ENCODE measurements at places on chromosomes 1 and 21.
A peak's percentile ranks its signal among the peaks of the same experiment; 100 is the strongest.

DNA sequence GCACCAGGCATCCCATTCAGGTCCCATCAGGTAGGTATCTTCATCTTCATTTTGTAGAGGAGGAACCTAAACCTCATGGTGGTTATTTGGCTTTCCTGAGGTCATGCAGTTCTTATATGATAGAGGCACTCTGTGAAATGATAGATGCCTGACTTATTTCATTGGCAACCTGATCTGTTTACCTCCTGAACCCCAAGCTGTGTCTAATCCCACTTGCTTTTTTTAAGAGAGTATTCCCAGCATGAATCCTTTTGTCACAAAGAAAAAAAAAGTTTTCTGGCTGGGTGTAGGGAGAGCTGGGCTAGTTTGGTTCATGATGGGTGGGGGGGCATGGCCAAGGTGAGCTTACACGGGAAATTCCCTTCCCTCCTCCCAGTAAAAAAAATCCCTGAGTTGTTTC lies 154.2 kb downstream of the TENT5C start:
- DNase-seq = no peak

DNA sequence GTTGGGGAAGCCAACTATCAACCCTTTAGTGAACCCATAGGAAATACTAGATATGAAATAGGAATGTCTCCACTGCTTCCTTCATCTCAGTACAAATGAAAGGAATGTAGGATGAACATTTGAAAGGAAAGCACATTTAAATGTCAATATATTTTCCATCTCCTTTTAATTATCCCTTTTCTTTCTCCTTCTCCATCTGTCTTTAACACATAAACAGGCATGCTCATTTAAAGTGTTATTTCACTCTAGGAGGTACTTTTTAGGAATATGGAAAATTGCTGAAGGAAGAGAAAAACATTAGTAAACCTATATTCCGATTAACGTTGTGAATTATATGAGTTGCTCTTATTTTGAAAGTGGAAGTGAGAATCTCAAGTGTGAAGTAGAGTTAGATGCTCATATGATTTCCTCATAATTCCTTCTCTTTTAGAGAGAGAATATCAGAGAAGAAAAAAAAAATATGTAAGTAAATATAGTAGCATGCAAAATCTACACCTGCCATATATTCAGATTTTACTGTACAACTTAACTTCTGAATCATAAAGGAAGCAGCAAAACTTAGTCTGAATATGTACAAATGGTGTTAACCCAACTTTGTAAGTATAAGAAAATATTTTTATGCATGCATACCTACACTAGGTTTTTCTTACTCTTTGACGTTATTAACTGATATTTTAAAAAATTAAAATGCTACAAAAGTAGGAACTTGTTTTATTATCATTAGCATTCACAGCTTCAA lies 406.9 kb upstream of the B3GALT2 start:
- no peak for DNase-seq

- DNase-seq = no peak
Observed at GRCh38 chr1:1911350-1912041, 3.6 kb upstream of the CALML6 start.

- DNase-seq = no peak
Observed at GRCh38 chr1:235702412-235702811, 52.8 kb upstream of the GNG4 start.

DNA sequence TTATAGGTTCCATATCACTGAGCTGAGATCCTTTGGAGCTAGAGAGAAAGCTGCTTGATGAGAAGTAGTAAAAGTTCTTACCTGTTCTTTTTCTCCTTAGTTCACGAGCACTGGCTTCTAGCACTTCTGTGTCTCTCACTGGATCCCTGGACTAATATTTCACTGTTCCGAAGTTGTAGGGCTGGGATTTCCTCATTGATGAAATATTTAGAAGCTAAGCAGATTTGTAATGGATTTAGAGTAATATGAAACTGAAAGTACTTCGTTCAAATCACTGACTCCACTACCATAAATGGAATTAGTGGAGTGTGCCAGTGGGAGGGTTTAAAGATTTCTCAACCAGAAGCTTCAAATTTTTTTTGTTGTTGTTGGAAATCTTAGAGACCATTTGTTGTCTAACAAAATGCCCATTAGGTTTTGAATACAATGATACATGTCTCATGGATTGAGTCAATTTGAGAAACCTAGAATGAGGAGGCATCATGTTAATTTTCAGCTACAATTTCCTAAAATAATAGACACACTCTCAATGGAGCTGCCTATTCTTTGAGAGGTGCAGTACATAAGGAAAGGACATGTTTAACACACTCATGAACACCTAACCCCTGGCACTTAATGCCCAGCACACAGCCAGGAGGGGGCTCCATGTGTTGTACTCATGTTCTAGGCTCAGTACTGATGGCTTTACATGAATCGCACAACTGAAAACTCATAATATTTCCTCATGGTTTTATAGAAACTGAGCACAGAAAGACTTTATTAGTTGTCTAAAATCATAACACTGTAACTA lies at the start of gene GBP1:
GBP1 (minus strand) TSS at position 130 of the 790 bp plus-strand sequence. CDS start 1,974 bp downstream, outside the sequence.
- DNase-seq = no peak

GRCh38 chr1:211101481-211101880 lies 32.5 kb downstream of the KCNH1 start:
- DNase-seq = no peak

DNA sequence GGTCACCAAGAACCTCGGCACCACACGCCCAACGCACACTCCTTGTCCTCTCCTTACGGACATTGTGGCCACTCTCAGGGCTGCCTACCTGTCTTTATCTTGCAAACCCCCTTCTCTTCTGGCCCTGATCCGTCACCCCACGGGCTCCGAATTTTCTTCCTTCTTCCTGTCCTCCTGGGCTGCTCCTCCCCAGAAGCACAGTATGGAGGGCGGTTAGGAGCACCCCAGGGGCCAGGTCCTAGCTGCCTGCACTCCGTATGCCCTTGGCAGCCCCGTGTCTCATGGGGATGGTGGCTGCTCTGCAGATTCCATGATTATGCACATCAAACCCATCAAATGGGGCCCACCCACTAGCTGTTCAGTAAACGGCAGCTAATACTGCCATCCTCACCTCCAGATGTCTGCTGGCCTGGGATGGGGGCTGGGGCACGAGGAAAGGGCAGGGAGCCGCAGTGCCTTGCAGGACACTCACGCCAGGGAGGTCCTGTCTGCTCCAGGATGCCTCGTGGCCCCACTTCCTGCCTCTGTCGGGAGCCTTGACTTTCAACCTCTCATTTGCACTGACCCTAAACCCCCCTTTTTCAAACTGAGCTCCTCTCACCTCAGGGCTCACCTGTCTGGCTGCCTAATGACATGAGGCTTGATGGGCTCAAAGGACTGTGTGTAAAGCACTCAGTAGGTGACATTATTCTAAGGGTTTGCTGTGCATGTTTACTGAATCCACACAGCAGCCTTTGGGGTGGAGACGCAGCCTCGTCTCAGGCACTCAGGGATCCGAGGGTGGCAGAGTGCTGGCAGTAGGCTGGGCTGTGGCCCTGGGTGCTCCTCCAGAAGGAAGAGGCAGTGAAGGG lies 4.4 kb downstream of the TTC34 start:
- no peak for DNase-seq

DNA sequence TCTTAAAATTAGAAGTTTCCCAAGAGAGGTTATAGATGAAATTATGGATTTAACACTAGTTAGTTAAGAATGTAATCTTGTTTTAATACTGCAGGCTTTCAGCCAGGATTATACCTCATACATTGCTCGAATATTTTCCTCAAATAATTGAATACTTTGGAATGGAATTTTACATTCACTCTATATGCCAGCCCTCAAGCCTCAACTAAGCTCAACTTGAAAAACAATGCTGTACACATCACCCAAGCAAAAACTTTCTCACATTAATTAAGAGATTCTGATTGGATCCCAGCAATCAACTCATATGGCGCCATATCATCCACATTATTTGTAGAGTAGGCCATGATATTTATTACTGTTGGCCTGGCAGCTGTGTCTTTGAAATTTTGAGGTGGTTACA lies 710.7 kb upstream of the ADAMTS5 start:
- no peak for DNase-seq

- no peak for DNase-seq
Observed at GRCh38 chr1:184577319-184577718, 177.3 kb downstream of the EDEM3 start.

GRCh38 chr1:24441996-24442668 lies 26.5 kb downstream of the NIPAL3 start:
- DNase-seq = no peak

- DNase-seq = no peak
Observed at GRCh38 chr1:226226601-226227000, 3.1 kb downstream of the MIXL1 start.

GRCh38 chr1:18711536-18712251 lies 81.0 kb downstream of the PAX7 start:
- DNase-seq = no peak

DNA sequence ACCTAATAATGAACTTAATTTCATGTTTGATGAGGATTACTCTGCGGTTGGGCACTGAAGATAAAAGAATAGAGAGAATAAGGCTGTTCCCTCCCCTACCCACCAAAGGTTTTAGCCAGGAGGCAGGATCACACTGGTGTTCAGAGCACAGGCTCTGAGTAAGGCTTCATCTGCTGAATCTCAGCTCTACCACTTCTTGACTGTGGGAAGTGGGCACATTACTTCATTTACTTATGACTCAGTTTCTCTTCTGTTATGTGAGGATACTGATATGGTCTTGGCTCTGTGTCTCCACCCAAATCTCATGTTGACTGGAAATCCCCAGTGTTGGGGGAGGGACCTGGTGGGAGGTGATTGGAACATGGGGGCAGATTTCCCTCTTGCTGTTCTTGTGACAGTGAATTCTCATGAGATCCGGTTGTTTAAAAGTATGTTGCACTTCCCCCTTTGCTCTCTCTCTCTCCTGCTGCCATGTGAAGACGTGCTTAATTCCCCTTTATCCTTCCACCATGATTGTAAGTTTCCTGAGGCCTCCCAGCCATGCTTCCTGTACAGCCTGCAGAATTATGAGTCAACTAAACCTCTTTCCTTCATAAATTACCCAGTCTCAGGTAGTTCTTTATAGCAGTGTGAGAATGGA lies 79.7 kb downstream of the SMYD2 start:
- peak; percentile 32 for DNase-seq

- no peak for DNase-seq
Observed at GRCh38 chr1:79042539-79042938, 36.0 kb upstream of the ADGRL4 start.

GRCh38 chr1:15740924-15741850 lies 1.1 kb upstream of the TMEM82 start:
- DNase-seq = peak; percentile 66

GRCh38 chr1:109393617-109394233 lies 4.0 kb downstream of the SORT1 start:
- no peak for DNase-seq

DNA sequence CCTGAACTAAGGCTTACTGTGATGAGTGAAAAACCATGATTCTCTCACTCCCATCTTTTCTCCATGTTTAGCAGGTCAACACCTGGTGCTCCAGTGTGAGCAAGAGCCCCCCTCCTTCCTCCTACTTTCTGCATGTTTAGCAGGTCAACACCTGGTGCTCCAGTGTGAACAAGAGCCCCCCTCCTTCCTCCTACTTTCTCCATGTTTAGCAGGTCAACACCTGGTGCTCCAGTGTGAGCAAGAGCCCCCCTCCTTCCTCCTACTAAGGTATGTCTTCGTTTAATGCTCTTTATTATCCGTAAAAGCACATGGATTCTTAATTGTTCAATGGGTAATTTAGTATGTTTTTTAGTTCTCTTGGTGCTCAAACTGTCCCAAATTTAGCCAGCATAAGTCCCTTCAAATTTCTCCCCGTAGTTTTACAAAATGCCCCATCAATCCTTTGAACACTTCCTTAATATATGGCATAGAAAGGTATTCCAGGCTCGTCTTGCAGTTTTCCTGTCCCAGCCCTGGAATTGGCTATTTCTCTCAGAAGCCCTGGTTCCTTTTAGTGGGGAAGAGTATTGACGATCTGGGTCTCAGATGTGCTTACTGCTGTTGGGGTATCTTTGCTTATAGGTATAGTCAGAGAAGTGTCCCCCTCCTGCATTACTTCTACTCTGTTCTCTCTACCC lies 760.8 kb upstream of the TPTE start:
- DNase-seq = no peak

- DNase-seq = no peak
Observed at GRCh38 chr1:204221271-204221670, 7.5 kb upstream of the GOLT1A start.

DNA sequence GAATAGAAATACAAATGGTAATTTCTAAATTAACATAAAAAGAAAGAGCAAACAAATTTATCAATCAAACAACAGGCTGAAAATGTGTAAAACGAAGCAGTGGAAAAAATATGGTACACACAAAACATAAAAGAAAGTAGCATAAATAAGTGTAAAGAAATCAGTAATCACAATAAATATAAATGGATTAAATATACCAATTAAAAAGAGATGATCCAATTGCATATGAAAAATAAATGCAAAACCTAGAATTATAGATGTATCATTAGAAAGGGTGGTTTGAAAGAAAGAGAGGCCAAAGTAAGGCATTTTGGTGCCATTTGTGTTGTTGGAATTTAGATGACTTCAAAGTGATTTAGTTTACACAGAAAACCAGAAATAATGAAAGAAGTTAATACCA lies 202.2 kb downstream of the PTBP2 start:
- DNase-seq = no peak

DNA sequence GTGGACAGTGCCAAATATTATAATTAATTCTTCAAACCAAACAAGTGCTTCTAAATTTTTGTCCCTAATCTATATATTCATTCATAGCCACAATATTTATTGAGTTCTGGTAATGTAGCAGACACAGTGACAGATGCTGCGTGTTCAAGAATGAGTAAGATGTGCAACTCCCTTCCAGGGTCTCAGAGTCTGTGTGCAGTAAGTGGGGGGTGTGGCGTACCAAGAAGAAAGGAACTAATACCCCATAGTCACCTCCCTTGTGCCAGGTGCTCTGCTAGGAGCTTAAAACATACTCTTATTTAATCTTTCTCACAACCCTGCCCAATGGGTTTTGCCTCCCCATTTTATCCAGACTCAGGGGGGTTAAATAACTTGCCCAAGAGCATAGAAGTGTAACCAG lies 358.7 kb downstream of the BARHL2 start:
- no peak for DNase-seq

DNA sequence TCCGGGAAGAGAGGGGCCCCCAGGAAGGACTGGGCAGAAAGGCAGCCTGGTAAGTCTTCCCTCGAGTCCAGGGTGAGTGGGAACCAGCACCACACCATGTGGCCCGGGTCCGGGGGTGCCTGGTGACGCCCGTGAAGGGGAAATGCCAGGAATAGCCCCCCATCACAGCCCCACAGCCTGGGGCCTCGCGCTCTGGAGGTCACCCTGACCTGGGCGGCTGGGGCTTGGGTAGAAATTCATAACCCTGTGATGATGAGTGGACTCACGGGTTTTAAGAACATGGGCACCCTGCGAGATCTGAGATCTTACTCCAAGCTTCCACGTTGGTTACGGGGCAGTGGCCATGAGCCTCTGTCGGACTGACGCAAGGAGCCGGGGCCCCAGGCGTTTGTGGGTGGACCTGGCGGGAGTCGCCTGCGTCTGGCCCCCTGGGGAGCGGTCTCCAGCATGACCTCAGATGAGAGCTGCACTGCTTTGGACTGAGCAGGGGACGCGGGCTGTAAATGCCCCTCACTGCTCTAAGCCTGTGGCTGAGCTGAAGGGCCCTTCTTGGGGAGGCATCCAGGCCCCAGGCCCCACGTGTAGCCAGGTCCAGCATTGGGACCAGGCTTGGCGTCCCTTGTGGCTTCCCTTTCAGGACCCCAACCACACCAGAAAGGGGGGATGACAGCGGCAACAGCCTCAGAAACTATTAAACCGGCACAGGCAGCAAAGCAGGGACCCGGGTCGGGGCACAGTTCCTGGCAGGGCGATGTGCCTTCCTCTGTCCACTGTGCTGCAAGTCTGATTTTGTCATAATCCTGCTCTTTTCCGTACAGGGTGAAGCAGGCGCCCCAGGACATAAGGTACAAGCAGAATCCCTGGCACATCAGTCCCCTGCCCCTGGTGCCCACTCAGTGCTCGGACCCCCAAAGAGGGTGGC lies 60.0 kb downstream of the SLC19A1 start:
- peak; percentile 34 for DNase-seq
